Fibroblast of mammary gland (primary cell): ENCODE measurements at places on chromosomes 16 and 17.
A peak's percentile ranks its signal among the peaks of the same experiment; 100 is the strongest.

DNA sequence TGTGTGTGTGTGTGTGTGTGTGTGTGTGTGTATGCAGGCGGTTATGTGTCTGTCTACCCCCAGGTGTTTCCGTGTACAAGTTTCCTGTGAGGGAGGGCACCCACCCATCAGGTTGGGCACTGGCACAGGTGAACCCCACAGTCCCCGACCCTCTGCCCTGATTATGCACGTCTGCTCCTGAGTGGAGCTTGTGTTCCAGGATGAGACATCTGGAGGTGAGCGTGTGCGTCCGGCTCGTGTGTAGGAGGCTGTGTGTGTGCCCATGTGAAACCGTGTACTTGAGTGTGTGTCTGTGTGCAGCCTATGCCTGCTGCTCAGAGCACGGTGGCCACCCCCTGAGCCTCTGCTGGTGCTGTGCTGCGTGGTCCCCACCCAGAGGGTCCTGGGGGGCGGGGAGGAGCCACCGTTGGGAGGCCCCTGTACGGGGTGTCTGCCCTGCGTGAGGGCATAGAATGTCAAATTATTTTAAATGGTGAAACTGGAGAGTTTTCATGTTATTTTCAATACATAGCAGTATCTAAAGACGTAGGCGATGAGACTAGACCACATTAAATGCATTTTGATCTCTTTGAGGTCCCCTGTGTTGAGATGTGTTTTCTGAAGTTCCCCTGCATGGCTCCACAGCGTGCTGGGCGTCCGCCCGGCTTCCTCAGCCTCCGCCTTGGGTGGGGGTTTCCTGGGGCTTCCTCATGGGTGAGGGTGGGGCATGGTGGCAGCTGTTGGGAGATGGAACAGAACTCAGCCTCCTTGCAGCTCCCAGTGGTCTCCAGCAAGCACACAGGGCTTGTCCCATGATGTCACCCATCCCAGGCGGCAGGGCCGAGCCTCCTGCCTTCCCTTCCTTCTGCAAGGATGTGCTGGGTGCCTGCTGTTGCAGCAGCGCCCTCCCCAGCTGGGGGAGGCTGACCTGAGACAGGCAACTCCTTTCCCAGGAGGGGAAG lies 43.4 kb downstream of the KCNJ12 start:
- no peak for DNase-seq

DNA sequence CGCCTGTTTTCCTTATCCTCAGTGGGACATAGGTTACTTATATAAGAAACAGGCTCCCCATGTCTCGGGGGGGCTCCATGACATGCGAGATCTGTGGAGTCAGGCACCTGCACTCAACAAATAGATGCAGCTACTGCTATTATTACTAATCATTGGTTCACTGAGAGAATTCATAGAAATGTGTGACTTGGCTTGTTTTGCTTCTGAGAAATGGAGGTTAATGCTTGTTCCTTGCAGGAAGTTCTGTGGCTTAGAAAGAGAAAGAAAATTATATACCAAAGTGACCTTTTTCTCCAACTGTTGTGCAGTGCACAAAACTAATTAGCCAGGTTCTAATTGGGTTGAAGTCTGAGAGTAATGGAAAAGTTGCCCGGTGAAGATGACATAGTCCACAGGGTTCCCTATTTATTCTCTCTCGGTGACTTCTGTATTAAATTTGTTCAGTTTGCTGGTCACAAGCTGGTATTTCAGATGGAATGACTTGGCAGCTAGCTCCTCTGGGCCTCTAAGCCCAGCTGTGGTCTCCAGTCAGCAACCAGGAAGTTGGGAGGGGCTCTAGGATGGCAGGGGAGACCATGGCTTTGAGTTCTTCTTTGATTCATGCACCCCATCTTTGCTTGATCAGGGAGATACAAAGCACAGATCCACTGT lies 17.6 kb upstream of the MAF start:
- no peak for DNase-seq

DNA sequence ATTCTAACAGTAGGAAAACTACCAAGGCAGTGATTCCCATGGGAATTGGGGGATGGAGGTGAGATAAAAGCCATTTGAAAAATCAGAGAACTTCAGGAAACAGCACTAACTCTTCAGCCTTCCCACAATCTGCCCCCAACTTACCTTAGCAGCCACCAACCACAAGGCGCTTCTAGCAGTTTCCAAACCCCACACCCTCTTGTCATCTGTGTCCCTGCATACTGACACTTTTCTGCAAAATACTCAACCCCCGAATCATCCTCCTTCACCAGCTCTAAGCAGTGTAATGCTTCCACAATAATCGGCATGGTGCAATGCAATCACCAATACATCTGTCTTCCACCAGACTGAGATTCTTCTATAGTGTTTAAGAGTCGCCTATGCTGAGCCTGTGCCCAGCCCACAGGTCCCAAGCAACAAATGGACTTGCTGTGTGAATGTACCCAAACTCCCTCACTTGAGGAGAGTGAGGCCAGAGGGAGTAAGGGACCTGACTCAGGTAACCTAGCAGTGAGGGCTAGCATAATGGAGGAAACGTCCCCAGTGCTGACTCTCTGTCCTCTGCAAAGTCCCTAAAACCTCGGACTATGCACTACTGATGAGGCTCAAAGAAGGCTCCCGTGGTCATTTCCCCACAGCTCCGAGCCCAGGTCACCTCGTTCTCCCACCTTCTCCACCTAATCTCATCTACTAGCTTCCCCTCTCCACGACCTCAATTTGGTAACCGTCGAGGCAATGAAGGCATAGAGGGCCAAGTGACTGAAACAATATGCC lies 943 bp downstream of the DYNC1LI2 start:
- no peak for DNase-seq

GRCh38 chr16:19265380-19265930 lies 20.1 kb upstream of the CLEC19A start:
- DNase-seq: no peak

DNA sequence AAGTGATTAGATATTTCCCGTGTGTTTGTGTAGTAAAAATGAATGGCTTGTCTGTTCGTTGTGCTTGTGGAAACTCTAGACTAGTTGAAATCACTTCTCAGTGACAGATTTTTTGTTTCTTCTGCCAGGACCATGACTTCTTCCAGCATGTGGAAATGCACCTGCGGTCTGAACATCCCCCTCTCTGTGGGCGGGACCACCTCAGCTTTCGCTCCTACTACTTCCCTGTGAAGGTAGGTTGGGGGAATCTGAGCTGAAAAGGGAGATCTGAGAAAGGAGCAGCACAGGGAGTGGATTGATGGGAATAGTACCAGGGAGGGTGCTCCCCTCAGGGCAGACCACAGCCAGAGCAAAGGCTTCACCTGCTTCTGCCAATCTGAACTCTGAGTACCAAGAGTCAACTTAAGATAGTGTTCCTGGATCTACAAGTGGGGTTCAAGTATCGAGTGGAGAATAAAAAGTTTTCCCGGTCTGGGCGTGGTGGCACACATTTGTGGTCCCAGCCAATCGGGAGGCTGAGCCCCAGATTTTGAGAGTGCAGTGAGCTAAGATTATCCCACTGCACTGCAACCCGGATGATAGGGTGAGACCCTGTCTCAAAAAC lies 47.5 kb downstream of the SF3B3 start:
- no peak for DNase-seq

GRCh38 chr17:76014925-76015261 lies 12.2 kb downstream of the EVPL start:
- DNase-seq: no peak

- DNase-seq: no peak
Measured at GRCh38 chr17:78601577-78602190, 24.5 kb upstream of the DNAH17 start.

- DNase-seq: peak; percentile 40
Measured at GRCh38 chr17:42067371-42068091, 17.1 kb upstream of the C17orf113 start.

- DNase-seq: peak; percentile 89
Measured at GRCh38 chr16:30377812-30378235, 3.2 kb downstream of the MYL11 start.

DNA sequence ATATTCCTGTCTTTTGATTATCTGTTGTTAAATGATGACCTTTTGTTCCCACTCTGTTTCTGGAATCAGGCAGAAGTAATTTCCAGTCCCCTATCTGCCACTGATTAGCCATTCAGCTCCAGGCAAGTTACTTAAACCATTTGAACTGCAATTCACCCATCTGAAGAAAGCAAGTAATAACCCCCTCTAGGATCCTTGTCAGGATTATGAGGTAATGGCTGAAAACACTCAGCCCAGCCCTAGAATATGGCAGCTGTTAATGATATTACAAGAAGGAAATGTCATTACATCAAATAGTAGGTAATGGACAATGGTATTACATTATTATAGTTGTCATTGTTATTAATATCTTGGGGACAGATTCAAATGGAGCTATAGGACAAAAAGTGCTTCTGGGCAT lies 16.0 kb upstream of the SLC47A1 start:
- DNase-seq: no peak

GRCh38 chr17:76252040-76252954 lies 12.0 kb upstream of the RNF157 start:
- peak; percentile 100 for DNase-seq

DNA sequence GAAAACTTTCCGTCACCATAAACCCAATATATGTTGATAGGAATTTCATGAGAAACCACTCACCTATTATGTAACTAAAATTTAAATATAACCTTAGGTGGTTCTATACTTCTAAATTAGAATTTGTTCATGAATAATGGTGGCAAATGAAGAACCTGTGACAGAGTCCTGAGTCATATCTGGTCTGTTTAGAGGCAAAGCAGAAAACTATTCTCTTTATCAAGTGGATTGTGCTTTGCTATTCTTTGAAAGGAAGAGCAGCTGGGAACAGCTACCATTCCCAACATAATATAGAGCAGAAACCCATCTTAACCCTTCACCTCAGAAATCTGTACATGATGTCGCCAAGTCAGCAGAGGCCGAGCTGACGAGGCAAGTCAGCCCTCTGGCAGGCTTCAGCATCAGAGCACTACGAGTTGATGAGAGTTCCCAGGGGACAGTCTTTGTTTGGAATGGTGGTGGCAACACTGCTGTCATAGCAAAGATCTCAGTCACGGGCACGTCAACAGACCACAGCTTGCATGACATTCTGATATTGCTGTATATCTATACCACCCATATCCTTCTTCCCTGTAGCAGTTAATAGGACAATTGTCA lies 631.9 kb upstream of the CA10 start:
- no peak for DNase-seq

DNA sequence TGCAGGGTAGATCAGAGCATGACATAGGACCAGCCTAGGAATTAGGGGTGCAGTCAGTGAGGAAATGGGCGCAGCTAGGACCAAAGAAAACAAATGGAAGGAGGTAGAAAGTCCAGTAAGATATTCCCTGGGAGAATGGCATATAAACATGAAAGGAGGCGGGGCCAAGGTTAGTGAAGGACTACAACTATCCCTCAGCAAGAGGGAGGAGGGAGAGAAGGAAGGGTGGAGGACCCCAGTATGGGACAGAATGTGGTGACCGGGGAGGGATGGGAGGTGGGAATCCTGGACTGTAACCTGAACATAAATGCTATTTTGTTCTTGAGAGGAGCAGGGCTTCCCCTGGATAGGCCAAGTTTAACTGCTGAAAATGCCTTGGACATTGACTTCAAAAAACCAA lies 22.8 kb downstream of the ITGB3 start:
- no peak for DNase-seq

DNA sequence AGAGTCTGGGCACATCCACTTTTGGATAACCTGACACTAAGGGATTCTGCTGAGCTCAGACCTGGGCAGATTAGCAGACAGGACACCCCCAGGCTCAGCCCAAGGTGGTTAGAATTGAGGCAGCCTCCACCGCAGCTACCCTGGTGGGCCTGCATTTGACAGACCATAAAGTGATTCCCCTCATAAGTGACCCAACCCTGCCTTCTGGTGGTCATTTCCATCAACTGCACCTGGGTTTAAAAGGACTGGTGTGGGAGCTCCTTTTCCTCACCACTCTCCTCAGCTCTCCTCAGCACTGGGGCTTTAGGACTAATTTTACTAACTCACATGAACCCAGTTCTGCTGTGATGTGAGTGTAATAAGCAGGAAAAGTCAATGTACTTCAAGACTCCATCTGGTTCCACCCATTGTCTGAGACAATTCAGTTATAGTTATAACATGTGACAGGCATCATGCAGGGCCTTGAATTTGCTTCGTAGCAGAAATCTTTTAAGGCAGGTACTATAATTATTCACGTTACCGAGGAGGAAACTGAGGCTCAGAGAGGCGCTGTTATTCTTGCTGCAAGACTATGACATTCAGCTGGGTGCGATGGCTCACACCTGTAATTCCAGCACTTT lies 42.5 kb downstream of the MYH3 start:
- peak; percentile 71 for DNase-seq

DNA sequence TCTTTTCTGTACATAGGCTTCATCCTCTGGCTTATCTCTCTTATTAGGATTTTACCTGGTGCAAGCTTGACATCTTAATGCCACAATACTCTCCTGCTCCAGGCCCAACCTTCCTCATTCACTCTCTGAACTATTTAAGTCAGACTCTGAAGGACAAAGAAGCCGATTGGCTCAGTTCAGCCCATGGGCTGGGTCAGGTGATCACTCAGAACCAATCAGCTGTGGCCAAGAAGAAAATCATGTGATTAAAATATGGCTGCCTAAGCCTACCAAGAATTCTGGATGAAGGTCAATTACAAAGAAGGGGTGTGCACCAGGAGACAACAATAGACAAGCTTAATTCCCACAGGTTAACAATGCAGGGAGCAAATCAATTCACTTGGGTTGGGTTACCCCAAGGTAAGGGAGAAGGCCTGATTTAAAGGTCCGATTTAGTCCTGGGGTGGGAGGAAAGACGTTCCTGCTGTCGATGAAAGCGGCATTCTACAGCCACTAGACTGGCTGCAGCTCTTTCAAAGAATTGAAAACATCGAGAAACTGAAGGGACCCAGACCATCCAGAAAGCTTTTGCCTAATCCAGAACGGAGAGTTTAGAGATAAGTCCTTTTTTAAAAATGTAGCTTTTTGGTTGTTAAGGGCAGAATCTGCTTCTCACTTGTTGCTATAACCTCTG lies 42.9 kb upstream of the NFAT5 start:
- no peak for DNase-seq

DNA sequence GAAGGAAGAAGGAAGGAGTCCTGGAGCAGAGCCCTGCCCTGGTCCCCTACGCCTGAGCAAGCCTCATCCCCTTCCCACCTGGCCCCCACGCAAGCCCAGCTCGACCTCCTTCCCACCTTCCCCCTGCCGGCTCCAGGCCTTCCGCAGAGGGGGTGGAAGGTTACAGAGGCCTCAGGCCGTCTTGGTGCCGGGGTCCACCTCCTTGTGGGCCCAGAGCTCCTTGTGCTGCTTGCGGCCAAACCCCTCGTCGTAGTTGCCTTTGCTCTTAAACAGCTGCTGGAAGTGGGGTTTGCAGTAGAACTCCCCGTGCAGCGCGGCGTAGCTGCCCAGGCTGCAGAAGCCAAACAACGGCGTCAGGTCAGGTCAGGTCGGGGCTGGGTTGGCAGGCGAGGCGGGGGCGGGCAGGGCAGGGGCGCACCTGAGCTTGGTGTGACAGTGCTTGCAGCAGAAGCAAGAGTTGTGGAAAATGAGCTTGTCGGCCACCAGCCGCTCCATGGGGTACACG lies 1.5 kb downstream of the LIMD2 start:
- no peak for DNase-seq

GRCh38 chr17:50432125-50432762 lies 6.2 kb downstream of the ACSF2 start:
- no peak for DNase-seq

GRCh38 chr16:28237754-28238357 lies 26.1 kb upstream of the XPO6 start:
- DNase-seq: peak; percentile 6
